ENCODE measurements at places on chromosomes 3 and 15.

DNA sequence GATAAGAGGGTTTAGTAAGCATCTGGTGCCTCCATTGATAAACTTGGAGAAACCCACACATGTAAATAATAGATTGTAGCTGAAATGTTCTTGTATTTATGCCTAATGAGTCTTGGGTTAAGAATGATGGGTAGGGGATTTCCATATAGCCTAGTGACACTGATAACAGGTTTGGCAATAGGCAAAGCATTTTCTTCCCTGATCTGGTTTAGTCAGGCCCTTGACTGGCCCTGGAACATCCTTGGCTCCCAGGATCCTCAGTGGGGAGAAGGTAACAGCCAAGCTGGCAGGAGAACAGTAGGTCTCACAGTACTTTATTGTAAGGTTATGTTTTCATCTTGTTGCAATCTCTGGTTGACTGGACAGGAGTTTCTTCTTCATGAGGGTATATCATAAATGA, 228.4 kb downstream of the DIPK2A start:
- DNase-seq = no peak

- DNase-seq = no peak
Observed at GRCh38 chr3:124512881-124513609, 217.2 kb upstream of the UMPS start.

DNA sequence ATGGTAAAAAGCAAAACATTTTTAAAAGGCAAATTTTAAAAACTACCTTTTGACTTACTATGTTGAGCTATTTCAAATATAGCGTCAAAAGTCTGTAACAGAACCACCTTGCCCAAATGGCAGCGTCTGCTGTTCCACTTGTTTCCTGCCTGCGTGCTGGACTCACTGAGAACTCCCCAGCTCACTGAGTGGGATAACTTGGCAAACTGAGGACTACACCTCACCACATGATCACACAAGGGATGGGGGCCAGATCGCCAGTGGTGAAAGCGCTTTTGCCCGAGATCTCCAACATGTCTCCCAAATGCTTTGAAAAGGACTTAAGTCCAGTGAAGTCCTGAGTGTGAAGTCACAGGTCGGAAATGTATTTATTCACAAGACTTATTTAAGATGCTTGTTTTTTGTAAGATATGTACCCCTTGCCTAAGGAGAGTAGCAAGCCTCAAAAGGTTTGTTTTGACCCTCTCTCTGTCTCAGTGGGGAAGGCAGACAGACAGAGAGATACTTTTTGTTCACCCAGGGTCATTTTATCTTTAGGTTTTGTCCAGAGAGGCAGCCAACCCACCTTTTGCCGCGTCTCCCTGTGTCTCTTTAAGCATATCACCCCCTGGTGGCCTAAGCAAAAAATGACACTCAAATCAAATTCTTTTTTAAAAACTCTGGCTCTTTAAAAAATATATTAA, 192.6 kb downstream of the PDZRN3 start:
- DNase-seq = no peak

GRCh38 chr15:87224404-87224803, 1032.1 kb downstream of the NTRK3 start:
- DNase-seq = no peak

DNA sequence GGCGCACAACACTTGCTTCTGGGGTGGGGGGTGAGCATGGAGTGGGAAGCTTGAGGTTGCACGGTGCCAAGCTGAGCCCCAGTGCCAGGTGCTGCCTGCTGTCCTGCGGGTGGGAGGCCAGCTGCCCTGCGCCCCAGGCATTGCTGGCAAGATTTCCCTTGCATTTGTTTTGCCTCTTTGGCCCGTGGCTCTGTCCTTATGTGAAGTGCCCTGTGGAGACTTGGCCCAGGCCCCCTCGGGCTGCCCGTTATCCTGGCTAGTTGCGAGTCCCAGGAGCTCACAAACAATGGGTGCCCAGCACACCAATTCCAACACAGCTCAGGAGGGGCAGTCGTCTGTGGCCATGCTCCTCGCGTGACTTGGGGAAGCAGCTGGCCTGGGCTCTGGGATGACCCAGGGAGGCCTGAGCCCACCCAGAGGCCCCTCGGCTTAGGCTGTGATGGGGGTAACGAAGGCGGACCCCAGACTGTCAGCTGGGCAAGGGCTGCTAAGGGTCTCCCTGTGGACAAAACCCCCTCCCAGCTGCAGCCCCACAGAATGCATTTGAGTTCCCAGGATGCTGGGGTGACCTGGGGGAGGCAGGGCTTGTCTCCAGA, 5.9 kb downstream of the C3orf22 start:
- DNase-seq = peak; percentile 65

DNA sequence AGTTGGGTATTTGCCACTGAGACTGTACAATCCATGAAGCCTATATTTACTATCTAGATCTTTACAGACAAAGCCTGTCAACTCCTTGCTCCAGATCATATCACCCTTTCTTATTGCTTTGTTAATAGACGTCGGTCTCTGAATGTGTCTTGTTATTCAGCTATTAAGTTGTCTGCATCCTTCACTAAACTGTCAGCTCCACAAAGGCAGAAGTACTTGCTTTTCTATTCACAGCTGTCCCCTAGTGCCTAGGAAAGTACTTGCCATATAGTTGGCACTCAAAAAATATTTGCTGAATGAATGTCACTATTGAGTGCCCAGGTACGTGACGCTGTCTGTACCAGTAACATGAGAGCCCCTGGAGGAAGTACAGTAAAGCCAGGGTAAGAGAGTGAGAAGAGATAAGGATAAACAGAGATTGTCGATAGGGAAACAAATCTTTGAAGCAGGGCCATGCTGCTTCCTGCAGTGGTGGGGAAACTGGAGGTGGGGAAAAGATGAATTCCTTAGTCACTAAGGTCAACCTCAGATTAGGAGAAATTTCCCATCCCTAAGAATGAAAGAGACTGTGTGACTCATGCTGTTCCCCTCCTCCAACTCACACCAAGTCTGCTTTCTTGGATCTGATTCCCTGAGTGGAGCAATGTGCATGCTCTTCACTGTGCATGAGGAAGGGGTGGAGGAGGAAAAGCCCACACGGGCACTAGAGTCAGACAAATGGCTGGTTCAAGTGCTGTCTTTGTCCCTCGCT, 36.3 kb downstream of the PRICKLE2 start:
- DNase-seq = no peak

GRCh38 chr3:16392717-16393116, 120.8 kb downstream of the RFTN1 start:
- no peak for DNase-seq

DNA sequence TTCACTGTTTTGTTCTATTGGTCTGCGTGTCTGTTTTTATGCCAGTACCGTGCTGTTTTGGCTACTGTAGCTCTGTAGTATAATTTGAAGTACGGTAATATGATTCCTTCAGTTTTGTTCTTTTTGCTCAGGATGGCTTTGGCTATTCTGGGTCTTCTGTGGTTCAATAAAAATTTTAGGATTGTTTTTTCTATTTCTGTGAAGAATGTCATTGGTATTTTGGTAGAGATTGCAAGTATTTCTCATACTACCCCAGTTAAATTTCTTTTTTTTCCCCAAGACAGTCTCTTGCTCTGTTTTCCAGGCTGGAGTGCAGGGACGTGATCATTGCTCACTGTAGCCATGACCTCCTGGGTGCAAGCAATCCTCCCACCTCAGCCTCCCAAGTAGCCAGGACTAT, 53.4 kb downstream of the STARD9 start:
- DNase-seq = no peak

- DNase-seq = no peak
Observed at GRCh38 chr3:49880581-49881315, 11.0 kb upstream of the CAMKV start.

DNA sequence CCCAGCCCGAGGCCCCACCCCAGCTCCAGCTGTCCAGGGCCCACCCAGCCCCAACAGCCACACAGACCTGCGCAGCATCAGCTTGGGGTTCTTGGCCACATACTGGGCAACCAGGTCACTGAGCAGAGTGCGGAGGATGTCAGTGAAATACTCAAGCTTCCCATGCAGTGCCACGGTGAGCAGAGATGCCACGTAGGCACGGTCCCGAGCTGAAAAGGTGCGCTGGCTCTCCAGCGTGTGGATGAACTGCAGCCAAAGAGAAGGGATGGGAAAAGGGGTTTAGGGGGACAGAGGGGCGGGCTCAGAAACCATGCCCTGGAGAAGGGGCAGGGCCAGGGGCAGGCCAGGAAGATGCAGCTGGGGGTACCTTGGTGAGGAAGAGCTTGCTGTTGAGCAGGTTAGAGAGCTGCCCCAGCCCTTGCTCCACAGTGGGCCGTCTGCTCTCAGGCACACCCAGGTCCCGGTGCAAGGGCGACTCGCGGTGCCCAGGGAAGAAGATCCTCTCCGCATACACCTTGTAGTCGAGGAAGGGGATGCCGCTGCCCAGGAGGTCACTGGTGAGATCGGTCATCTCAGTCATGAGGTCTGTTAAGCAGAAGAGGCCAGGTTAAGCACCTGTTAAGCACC, 17.4 kb downstream of the PLXNB1 start:
- peak; percentile 53 for DNase-seq

DNA sequence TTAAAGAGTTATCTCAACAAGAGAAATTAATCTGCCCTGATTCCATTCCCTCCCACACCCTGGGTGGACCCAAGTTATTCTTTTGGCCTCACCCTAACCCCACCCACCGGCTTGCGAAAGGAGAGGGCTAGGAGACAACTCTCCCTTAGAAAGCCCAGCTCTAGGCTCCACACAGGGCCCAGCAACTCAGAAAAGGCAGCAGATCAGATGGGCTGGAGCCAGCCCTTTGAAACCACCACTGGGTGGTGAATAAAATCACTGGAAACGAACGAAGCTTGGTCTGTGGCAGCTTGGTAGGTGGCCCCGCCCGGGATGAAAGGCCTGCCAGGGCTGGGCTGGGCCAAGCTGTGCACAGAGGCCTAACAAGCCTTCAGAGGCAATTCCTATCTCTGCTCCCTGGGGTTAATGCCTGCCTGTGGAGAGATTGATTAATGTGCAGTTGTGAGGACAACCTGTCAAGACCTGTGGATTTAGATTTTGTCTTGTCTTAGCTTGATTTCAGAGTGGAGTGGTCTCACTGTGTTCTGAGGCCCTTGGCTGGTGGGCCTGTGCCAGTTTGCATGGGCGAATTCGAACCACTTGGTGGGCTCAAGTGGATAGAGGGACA, 38.8 kb downstream of the BHLHE40 start:
- DNase-seq = no peak

DNA sequence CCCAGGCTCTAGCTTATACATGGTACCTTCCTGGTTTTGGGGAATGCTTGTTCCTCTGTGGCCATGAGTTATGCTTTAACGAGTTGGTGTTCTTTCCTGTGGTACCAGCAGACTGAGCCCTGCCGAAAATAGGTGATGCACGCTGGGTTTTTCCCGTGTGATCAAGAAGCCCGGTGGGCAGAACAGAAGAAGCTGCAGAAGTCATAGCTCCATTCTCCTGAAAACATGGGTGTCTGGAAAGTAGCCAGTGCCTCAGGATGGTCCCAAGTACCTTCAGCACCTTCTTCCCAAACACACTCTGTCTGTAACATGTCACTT, 25.2 kb downstream of the MAPKBP1 start:
- no peak for DNase-seq

DNA sequence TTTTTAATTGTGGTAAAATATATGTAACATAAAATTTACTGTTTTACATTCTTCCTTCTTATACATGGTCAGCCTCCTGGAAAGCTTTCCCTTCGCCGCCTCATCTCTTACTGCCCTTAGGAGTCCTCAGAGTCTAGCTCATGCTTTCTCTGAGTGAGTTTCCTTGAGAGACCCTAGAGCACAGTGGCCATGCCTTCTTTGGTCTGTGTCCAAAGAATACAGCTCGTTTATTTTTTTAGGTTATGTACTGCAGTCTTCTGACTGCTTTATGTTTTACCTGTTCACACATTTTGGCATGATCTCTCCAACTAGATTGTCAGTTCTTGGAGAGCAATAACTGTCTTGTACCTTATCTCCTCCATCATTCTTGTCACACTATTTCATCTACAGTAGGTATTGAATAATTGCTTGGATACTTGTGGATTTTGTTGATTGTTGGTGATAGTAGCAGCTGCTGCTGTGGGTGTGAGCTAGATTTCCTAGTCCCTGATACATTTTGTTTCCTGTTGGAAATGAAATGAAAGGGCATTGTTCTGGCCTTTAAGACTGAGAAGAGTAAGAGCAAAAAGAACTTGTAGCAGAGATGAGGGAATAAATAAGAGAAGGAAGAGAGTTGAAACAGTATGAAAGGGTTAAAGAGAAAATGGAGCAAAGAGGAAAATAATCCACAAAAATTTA, 10.9 kb downstream of the ARIH2 start:
- DNase-seq = no peak

DNA sequence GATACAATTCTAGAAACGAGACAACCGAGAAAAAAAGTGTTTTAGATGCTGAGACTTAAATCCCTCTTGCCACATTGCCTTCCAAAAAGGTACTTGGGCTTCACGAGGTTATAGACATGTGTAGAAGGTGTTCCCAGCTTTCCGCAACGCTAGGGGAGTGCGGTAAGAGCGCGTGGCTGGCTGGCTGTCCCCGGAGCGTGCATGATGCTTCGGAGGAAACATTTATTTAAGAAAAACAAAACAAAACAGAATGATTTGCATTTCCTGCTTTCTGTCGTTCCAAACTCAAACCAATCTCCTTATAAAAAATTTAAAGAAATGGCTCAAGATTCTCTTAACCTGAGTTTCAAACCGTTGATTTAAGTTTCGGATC, 841 bp downstream of the SLC6A20 start:
- DNase-seq = no peak

DNA sequence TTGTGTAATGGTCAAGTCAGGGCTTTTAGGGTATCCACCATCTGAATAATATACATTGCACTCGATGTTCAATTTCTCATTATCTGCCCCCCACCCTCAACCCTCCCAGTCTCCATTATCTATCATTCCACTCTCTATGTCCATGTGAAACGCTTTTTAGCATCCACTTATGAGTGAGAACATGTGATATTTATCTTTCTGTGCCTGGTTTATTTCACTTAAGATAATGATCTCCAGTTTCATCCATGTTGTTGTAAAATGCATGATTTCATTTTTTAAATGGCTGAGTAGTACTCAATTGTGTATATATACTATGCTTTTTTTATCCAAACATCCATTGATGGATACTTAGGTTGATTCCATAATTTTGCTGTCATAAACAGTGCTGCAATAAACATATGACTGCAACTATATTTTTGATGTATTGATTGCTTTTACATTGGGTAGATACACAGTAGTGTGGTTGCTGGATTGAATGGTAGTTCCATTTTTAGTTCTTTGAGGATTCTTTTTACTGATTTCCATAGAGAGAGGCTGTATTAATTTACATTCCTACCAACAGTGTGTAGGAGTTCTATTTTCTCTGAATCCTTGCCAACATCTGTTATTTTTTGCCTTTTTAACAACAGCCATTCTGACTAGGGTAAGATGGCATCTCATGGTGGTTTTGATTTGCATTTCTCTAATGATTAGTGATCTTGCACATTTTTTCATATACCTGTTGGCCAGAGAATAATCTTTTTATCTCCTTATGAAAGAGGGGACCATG, 332.9 kb upstream of the TGFBR2 start:
- no peak for DNase-seq

DNA sequence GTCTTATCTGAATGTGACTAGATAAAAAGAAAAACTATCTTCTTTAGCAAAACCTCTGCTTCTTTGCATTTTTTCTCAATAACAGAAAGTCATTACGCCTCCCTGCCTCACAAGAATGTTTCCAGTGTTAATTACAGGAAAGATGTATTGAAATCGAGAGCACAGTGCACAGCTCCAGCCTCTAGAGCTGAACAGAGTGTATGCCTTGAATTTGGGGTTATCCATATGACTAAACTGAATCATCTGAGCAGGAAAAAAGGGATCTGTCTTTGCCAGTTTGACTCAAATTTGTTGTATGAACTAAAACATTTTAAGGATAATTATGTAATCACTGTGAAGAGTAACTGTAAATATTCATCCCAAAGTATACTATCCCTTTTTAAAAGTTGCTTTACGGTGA, 149.1 kb upstream of the CGNL1 start:
- DNase-seq = no peak

GRCh38 chr3:136008732-136009470, 43.4 kb downstream of the PPP2R3A start:
- no peak for DNase-seq
